IMR-90 (cell line): ENCODE measurements at places on chromosomes 4 and X. TPM values are rescaled to one million over a fixed set of nuclear protein-coding genes. Genes with fewer than 3 reads are reported as not detected.

FGD1 gene
- total RNA-seq: 2.0 and 2.5 TPM in 2 replicates

ARMCX1 gene
- total RNA-seq: 22.9 and 31.1 TPM in 2 replicates

SPATA18 gene
- 4.7 and 5.0 TPM in 2 replicates for total RNA-seq

DDX53 gene
- total RNA-seq: not detected in 2 replicates

RAB39B gene
- 0.54 and 0.56 TPM in 2 replicates for total RNA-seq

SMIM31 gene
- total RNA-seq: not detected in 2 replicates

INTU gene
- 10.8 and 12.5 TPM in 2 replicates for total RNA-seq

PAGE2B gene
- total RNA-seq: not detected in 2 replicates

SYN1 gene
- under 0.01 TPM in 2 replicates for total RNA-seq

TMEM150C gene
- total RNA-seq: under 0.01 and 0.36 TPM in 2 replicates

YY2 gene
- 0.72 and 1.1 TPM in 2 replicates for total RNA-seq

FAM9B gene
- not detected in 2 replicates for total RNA-seq

TKTL2 gene
- not detected in 2 replicates for total RNA-seq

PABPC4L gene
- total RNA-seq: 0.72 and 1.1 TPM in 2 replicates

DTHD1 gene
- total RNA-seq: not detected in 2 replicates

DRP2 gene
- 6.9 and 7.0 TPM in 2 replicates for total RNA-seq
